ENCODE measurements at places on chromosomes 7 and 10.

DNA sequence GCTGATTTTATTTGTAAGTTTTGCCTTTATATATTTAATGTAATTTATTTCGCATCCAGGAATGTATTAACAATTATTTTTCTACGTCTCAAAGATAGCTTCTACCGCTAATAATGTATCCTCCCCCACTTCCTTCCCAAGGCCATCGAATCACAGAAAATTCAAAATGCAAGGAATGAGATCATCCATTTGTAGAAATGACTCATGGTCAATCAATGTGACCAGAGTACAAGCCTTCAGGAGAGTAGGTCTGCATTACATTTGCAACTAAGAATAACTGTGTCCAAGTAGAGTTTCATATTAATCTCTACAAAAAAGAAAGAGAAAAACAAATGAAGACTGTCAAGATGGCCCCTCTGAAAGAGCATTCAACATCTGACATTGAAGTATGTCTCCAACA is 205.9 kb upstream of the PHF14 start:
- DNase-seq = peak; percentile 3

- DNase-seq = no peak
Measured at GRCh38 chr7:101820703-101821102, 3.3 kb downstream of the CUX1 start.

GRCh38 chr7:51230723-51231122 is 85.9 kb downstream of the COBL start:
- no peak for DNase-seq

- DNase-seq = no peak
Measured at GRCh38 chr7:77269360-77270093, 69.9 kb upstream of the FGL2 start.

GRCh38 chr7:116357781-116358670 is 141.5 kb upstream of the CAV2 start:
- peak; percentile 40 for DNase-seq

- no peak for DNase-seq
Measured at GRCh38 chr7:5500777-5501350, 77.2 kb upstream of the TNRC18 start.

DNA sequence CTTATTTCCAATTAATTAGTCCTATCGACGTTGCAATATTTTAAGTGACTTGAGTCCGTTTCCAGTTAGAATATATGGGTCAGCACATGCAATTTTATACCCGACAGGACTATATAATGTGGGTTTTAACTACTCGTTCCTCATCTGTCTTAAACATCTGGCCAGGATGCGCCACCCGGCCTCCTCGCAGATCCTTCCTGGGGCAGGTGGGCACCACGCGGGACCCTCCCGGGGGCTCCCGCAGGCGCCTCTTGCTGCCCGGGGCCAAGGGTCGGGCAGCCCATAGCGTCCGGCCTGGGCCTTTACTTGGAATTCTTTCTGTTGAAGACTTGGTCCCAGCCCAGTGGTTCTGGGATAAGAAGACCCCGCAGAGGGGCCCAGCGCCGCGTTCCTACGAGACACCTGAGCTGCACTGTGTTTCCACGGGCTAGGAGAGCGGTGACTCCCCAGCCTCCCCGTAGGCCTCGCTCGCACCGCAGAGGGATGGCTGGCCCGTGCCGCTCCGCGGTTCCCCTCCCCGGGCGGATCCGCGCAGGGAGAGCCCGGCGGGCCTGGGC is 10.1 kb upstream of the MNX1 start:
- no peak for DNase-seq

DNA sequence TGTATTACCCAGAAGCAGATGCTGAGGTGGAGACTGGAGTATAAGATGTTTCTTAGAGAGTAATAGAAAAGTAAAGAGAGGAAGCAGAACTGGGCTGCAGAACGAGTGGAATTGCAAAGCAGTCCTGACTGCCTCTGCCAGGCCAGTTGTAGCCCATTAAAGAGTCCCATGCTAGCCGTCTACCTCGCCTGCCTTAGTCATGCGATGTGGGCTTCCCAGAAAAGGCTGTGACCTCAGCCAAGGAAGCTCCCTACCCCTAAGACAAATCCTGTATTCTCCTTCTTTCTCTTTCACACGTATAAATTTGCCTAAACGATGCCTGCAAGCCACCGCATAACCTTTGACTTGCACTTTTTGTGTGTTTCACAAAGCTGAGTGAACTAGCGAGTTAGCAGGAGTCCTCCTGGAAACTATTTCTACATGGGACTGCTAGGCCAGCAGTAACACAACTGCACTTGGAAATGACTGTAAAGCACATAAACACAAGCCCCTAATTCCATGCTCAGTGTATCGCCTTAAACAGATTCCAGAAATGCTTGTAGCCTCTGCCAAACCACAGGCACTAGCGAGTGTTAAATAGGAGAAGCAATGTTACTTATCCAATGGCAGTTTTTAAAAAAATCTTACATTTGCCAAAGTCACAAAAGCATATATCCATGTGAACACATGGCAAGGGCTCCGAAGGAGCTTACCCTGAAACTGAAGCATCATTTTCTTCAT is 47.4 kb upstream of the GNAI1 start:
- no peak for DNase-seq

GRCh38 chr10:58319599-58319998 is 15.2 kb upstream of the UBE2D1 start:
- DNase-seq = no peak

DNA sequence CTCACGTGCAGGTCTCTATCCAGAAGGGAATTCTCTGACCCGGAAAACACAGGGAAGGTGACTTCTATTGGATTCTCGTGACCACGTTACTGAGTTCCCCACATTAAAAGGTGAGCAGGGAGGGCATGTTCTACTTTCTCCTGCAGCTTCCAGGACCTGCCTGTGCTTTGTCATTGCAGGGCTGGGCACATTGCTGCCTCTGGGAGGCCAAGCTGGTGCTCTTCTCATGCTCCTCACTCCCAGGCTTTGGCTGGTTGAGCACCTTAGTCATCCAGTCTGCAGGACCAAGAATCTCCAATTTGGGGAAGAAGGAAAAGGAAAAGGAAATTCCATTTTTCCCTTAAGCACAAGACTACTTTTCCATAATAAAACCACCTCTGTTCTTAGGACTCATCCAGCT is 86.5 kb upstream of the TMEM72 start:
- no peak for DNase-seq

DNA sequence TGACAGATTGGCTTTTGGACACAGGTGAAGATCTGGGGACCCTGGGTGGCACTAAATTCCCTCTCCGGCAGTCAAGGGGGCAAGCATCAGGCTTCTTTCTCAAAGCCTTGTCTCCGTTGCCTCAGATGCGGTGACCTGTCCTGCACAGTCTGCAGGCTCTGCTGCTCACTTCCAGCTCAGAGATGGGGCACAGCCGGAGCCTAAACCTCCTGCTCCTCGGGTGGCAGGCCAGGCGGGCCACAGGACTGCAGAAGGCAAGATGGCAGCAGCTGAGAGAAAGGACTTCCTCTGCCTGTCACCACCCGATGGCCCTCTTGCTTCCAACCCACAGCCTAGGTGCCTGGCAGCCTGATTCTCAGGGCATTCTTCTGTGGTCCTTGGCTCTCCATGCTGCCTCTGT is 44.4 kb downstream of the ZC3HC1 start:
- DNase-seq = no peak

- peak; percentile 72 for DNase-seq
Measured at GRCh38 chr10:108597031-108597430, 1326.3 kb downstream of the XPNPEP1 start.

GRCh38 chr7:39946693-39947092 is 3.4 kb upstream of the CDK13 start:
- DNase-seq = no peak

DNA sequence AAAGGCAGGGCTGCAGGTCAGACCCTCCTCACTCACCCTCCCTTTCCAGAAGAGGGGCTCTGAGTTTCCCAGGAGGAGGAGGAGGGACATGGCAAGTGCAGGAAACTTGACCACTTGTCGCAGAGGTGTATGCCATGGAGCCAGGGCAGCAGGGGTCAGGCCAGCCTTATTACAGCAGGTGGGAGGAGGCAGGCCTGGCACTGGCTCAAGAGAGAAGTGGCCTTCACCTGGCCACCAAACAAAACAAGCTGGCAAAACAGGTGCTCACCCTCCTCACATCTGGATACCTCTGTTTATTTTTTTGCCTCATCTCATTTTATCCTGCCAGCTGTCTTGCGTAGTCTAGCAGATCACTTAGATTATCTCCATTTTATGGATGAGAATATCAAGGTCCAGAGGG is 12.5 kb downstream of the COL13A1 start:
- DNase-seq = no peak

- DNase-seq = no peak
Measured at GRCh38 chr10:68954904-68955303, 1.1 kb upstream of the DDX21 start.

GRCh38 chr10:101385866-101386658 is 32.1 kb downstream of the BTRC start:
- DNase-seq = no peak

DNA sequence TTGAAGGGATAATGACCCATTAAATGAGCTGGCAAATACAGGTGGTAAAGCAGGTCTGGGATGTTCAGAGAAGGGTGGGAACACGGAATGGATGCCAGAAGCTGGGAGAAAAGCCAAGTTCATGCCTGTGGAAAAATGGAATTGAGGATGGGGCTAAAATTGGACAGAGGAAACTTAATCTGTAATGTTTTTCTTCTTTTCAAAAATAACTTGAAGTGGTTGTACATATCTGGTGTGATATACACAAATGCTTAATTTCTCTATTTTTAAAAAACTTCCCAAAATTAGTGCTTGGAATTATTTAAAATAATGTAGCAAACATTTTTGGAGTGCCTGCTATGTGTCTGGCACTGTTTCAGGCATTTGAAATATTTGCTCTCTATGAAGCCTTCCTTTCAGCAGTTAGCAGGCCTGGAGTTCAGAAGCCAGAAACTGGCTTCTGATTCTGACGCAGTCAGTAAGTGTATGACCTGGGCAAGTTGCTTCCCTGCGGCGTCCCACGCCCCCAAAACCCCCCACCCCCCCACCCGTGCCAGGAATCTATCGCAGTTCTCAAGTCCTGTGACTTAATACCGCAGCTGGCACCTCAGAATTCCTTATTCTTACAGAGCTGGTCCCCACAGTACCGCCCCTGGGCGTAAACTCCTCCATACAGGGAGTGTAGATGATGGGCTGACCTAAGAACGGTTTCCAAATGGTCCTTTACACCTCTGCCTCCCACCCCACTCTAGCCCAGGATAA is 828 bp upstream of the MALSU1 start:
- peak; percentile 49 for DNase-seq

GRCh38 chr10:29023678-29024077 is 265.2 kb upstream of the LYZL1 start:
- no peak for DNase-seq

GRCh38 chr7:111933609-111934008 is 272.6 kb downstream of the DOCK4 start:
- no peak for DNase-seq

- no peak for DNase-seq
Measured at GRCh38 chr7:104328296-104328969, at the start of gene LHFPL3. Gene LHFPL3 (plus strand): TSS chr7:104328603.

DNA sequence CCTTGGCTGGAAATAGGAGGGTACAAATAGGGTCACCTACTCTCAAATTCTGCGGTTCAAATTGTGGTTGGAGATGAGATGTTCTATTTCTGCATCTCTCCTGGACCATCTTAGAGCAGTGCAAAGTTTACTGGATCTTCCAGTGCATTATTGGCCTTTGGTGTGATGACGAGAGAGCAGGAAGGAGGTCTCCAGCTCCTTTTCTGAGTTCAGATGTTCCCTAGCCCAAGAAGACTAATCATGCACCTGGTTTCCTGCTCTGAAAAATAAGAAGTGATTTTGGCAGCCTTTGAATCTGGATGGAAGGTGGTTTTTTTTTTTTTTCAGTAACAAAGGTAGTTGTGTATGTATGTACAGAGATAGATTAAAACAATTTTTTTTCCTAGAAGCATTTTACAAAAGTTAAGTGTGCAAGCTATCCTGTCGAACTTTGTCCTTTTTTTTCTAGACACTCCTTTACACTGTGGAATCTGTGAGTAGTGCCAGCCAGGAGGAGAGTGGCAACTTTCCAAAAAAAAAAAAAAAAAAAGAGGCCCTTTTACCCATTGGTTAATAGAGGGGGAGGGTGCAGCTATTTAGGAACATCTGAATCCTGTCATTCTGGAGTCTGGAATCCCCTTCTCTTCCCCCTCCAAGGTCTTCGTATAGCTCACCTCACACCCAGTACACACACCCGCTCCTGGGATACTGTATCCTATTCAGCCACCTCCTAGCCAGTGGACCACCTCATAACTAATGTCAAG is 26.3 kb downstream of the PAPSS2 start:
- DNase-seq = no peak

- no peak for DNase-seq
Measured at GRCh38 chr10:117462424-117462792, 80.1 kb upstream of the EMX2 start.

DNA sequence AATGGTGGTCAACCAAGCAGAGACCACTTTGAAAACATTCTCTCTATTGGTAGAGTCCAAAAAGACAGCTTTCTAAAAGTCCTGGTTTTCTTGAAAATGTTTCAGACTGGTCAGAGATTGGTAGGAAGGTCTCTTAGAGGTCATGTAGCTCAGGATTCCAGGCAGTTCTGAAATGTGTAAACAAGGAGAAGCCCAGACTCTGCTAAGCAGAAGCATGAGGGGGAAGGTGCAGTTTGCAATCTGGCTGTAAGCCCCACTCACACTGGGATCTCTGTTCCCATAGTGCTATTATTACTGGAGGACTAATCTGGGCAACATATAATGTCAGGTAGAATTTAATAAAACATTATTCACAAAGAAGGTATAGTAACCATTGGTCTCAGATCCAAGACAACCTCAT is 101.1 kb downstream of the MAGI2 start:
- DNase-seq = no peak

- DNase-seq = no peak
Measured at GRCh38 chr7:27947586-27948278, 207.8 kb downstream of the TAX1BP1 start.

DNA sequence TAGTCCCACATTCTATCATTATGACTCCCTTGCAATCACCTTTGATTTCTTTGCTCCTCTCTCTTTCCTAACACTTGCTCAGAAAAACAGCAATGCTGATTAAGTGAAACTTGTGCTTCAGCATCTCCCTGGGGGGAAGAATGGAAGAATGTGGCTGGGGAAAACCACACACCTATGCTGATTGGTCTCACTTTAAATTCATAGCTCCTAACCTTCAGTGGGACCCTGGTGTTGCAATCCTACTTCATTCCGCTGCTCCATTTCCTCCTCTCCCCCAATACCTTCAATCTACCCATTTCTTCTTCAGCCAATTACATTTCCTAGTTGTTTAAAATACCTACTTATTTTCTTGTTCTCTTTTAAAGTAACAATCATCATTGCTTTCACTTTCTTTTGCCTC is 1166.7 kb upstream of the C7orf33 start:
- DNase-seq = no peak

DNA sequence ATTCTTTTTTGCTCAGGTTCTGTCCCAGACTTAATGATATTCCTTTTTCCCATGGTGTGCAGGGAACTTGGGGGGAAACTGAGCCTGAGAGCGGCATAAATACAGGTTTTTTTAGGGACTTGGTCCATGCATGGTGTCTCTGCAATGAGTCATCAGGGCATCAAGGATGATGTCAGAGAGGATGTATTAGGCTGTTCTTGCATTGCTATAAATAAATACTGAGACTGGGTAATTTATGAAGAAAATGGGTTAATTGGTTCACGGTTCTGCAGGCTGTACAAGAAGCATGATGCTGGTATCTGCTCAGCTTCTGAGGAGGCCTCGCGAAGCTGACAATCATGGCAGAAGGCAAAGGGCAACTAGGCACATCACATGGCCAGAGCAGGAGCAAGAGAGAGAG is 185.4 kb downstream of the RAB11FIP2 start:
- DNase-seq = no peak

- DNase-seq = no peak
Measured at GRCh38 chr7:135933509-135934188, 43.5 kb downstream of the MTPN start.
